ENCODE measurements at places on chromosomes 2 and 18. TPM values are rescaled to one million over a fixed set of nuclear protein-coding genes. Genes with fewer than 3 reads are reported as not detected.

GRCh38 chr18:48785091-48785614, 165.6 kb downstream of the SMAD7 start:
- peak; percentile 2 for DNase-seq
- no peak overlapping the region for H3K27ac ChIP-seq
- no peaks in the 10 kb centered on the region for H3K36me3 ChIP-seq
- peaks cover 56% of the 10 kb centered on the region for H3K4me1 ChIP-seq
- no peak overlapping the region for H3K4me3 ChIP-seq

Gene GALNT14
- total RNA-seq, result 5.1 TPM

- peaks cover 27% of the 10 kb centered on the region for H3K4me1 ChIP-seq
- H3K4me3 ChIP-seq, result no peak overlapping the region
- no peak for DNase-seq
- no peaks in the 10 kb centered on the region for H3K27me3 ChIP-seq
- H3K36me3 ChIP-seq, result no peaks in the 10 kb centered on the region
Observed at GRCh38 chr18:77084688-77085035, 47.9 kb downstream of the MBP start.

DNA sequence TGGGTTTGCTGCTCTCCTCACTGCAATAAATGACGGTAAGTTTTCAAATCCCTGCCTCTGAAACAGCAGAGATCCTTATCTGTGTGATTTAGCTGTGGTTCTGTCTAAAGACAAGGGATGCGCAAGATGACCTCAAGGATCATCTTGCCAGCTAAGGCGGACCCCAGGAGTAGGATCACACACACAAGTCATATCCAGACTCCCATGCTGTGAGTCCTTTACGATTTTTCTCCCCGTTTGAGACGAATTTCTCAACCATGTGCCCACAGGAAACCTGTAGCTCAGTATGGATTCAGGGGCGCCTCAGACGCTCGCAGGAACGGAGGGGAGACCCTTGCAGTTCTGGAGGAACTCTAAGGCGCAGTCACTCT, 11.1 kb upstream of the DCTN1 start:
- no peaks in the 10 kb centered on the region for H3K27me3 ChIP-seq
- peak overlapping the region; percentile 96 for H3K27ac ChIP-seq
- peak; percentile 3 for DNase-seq
- no peaks in the 10 kb centered on the region for H3K36me3 ChIP-seq
- peaks cover 17% of the 10 kb centered on the region for H3K4me1 ChIP-seq

GRCh38 chr18:58319719-58320118, 275.7 kb downstream of the NEDD4L start:
- H3K4me3 ChIP-seq, result no peak overlapping the region
- no peaks in the 10 kb centered on the region for H3K36me3 ChIP-seq
- peaks cover 15% of the 10 kb centered on the region for H3K4me1 ChIP-seq

Gene RNASEH1
- total RNA-seq, result 16.8 TPM

Gene TUBA4B
- not detected for total RNA-seq

Gene RBKS
- 6.9 TPM for total RNA-seq

GRCh38 chr2:196099916-196100315, 31.3 kb upstream of the DNAH7 start:
- H3K4me3 ChIP-seq, result no peak overlapping the region
- H3K27ac ChIP-seq, result no peak overlapping the region
- no peak for DNase-seq
- H3K27me3 ChIP-seq, result no peaks in the 10 kb centered on the region
- no peaks in the 10 kb centered on the region for H3K4me1 ChIP-seq

DNA sequence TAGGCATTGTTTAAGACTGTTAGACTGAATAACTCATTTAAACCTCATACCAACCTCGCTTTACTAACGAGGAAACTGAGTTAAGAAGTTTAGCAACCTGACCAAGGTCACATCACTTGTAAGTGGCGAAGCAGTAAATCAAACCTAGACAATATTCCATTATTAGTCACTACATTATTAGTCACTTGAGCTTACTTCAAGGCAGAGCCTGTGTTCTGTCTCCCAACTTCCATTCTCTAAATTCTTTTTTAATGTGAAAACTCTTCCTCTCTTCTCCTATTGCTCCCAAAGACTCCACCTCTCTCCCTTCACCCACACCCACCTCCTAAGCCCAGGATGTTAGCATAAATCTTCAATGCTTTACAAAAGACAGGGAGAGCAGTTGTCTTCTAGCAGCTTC, 156.5 kb downstream of the ARL6IP6 start:
- H3K4me1 ChIP-seq, result no peaks in the 10 kb centered on the region
- no peaks in the 10 kb centered on the region for H3K27me3 ChIP-seq
- no peak overlapping the region for H3K27ac ChIP-seq
- DNase-seq, result no peak
- H3K36me3 ChIP-seq, result no peaks in the 10 kb centered on the region
